ENCODE measurements at places on chromosomes 7 and 10.

GRCh38 chr10:5618829-5619228, 47.6 kb downstream of the ASB13 start:
- DNase-seq, result no peak

- no peak for DNase-seq
These were observed 61.4 kb downstream of the ST7 start for GRCh38 chr7:117014673-117015133.

DNA sequence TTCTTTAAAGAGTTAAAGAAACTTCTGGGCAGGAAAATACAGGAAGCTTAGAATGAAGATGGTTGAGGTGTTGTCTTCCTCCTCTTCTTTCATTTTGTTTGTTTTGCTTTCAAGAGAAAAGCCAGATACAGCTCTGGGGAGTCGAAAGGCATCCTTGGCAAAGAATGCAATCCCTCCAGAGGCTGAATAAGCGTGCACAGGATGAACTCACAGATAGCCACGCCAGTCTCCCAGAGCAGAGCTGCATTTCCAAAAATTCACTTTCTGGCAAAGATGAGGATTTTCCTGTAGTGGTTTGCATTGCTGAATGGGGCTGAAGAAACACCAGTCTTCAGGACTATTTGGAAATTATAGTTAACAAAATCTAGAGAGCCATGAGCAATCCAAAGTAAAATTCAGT, 336.4 kb downstream of the NRG3 start:
- no peak for DNase-seq

DNA sequence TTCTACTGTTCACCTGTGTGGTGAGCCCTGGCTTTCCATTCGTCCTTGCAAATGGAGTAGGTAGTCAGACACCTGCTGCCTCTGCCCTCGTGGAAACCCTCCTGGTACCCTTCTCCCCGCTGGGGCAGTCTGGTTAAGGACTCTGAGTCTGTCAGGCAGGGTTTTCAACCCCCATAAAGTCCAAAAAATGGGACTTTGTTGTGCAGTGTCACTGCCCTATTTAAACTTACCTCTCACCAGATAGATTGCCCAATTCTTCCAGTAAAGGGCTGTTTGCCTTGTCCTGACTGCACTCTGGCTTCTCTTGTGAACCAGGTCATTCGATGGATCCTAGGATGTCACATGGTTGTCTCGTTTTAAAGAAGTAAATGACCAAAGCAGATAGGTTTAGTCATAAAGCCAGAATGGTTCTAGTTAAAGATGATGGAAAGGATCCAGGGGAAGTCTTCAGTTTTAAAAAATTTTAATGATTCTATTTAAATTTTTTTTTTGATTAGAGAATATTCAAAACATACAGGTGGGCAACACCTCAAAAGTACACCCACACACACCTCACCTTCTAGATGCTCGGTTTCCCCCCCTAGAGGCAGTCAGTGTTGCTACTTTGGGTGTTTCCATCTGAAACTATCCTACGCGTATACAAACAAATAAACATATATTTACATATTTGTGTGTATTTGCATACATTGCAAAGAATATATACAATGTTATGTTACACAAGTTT, 22.0 kb downstream of the TMEM176B start:
- no peak for DNase-seq

DNA sequence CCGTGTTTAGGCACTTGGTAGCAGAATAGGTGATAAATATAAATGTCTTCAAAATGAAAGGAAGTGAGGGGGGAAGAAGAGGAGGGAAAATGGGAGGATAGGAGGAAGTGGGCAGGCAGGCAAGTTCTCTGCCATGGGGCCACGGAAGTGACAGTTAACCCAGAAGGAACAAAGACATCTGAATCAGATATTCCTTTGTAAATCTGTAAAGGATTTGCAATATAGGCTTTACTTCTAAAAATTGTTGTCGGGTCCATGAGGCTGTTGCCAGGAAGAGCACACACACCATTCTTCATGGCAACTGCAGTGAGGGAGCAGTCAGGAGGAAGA, 23.7 kb upstream of the RASSF4 start:
- DNase-seq, result no peak

DNA sequence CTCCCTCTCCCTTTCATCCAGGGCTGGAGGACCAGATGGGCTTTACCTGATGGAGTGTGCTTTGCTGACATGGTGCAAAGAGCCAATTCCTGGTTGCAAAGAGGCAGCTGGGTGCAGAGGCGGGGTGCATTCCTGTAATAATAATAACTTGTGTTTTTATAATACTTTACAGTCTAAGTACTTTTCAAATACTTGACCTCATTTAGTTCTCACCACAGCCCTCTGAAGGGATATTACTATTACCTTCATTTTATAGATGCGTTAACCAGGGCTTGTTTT, 70.4 kb downstream of the TCF7L2 start:
- no peak for DNase-seq

GRCh38 chr10:5544216-5544805, 19.6 kb downstream of the CALML3 start:
- DNase-seq, result no peak

DNA sequence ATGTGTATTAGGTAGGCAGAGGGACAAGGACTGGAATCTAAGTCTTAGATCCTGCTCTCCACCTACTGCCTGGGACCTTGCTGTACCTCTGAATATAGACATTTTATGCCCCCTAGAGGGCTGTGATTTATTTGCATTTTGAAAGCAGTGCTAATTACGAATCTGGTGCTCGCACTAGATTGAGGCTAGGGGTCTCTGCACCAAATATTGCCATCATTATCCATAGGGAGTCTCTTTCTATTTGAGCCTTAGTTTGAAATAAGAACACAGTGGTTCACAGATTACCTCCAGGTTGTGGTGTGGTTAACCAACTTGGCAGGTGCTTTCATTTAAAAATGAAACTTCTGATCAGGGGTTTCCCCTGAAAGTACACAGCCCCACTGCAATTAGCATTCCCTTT, 41.8 kb downstream of the CNNM1 start:
- no peak for DNase-seq
